ENCODE measurements at places on chromosomes 6 and 20.
A peak's percentile ranks its signal among the peaks of the same experiment; 100 is the strongest.

DNA sequence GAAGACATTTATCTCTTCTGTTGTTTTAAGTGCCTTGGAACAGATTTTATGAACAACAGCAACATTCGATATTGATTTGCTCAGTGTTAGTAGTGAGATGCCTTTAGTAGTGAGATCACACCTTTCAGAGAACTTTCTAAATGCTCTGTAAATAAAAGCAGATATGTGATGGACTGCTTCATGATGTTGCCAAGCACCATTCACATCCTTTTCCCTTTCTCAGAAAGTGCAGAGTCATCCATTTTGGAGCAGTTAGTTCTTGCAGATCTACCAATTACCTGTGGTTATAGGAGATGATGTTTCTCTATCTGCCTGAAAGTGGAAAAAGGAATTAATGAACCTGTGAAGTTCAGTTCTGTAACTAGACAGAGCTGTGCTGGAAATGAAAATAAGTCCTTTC, 27.0 kb downstream of the CBFA2T2 start:
- H3K27ac ChIP-seq, result no peak overlapping the region
- no peak overlapping the region for H3K4me3 ChIP-seq
- DNase-seq, result no peak
- peaks cover 7% of the 10 kb centered on the region for H3K4me1 ChIP-seq

DNA sequence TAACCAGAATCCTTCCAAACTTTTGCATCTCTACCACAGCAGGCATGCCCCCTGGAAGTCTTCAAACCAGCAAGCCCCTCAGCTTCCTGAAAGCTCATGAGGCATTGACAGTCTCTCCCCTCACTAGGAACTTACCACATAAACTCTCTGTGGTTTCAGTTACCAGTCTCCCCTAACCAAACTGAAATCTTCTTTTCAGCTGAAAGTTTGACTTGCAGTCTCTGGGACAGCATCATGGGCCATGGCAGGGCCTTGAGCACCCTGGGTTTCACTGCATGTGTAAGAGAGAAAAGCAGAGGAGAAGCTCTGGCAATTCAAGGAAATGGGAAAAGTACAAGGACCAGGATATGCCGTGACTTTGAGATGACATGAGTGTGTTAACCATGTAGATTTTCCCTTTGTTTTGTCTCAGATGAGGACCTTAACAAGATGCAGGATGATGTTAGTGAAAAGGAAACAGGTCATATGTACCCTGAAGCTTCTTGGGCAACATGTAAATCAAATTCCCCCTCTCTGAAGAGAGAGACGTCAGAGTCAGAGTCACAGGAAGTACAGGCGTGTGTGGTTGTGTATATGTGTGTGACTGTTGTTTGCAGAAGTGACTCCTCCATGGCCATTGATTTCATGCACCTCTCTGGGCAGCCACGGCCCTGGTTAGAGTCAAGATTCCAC, 106.3 kb downstream of the TNFRSF21 start:
- H3K4me3 ChIP-seq, result no peak overlapping the region
- no peaks in the 10 kb centered on the region for H3K36me3 ChIP-seq
- no peaks in the 10 kb centered on the region for H3K4me1 ChIP-seq

- no peak overlapping the region for H3K27ac ChIP-seq
- H3K36me3 ChIP-seq, result no peaks in the 10 kb centered on the region
- no peaks in the 10 kb centered on the region for H3K27me3 ChIP-seq
- H3K4me3 ChIP-seq, result no peak overlapping the region
- peaks cover 10% of the 10 kb centered on the region for H3K4me1 ChIP-seq
Measured at GRCh38 chr6:34525431-34526175, 30.5 kb downstream of the SPDEF start.

- H3K27me3 ChIP-seq, result no peaks in the 10 kb centered on the region
- H3K36me3 ChIP-seq, result no peaks in the 10 kb centered on the region
- peaks cover 11% of the 10 kb centered on the region for H3K4me1 ChIP-seq
- H3K27ac ChIP-seq, result no peak overlapping the region
- no peak for DNase-seq
- no peak overlapping the region for H3K4me3 ChIP-seq
Measured at GRCh38 chr6:22141241-22141745, 155.5 kb downstream of the PRL start.

- H3K4me3 ChIP-seq, result no peak overlapping the region
- no peak overlapping the region for H3K27ac ChIP-seq
- peaks cover 9% of the 10 kb centered on the region for H3K4me1 ChIP-seq
- no peaks in the 10 kb centered on the region for H3K36me3 ChIP-seq
- no peaks in the 10 kb centered on the region for H3K27me3 ChIP-seq
Measured at GRCh38 chr6:8017276-8017701, 46.9 kb downstream of the BLOC1S5 start.

GRCh38 chr20:62797671-62798532, 1.6 kb downstream of the MRGBP start:
- peaks cover 23% of the 10 kb centered on the region for H3K4me1 ChIP-seq
- H3K36me3 ChIP-seq, result no peaks in the 10 kb centered on the region
- H3K27ac ChIP-seq, result peak overlapping the region; percentile 92

GRCh38 chr6:122005661-122006060, 393.8 kb upstream of the HSF2 start:
- H3K4me1 ChIP-seq, result no peaks in the 10 kb centered on the region
- DNase-seq, result no peak
- no peaks in the 10 kb centered on the region for H3K36me3 ChIP-seq

- H3K4me3 ChIP-seq, result no peak overlapping the region
- no peak overlapping the region for H3K27ac ChIP-seq
- H3K4me1 ChIP-seq, result peaks cover 1% of the 10 kb centered on the region
- DNase-seq, result no peak
- H3K36me3 ChIP-seq, result no peaks in the 10 kb centered on the region
Measured at GRCh38 chr6:109230453-109230852, 135.1 kb downstream of the CEP57L1 start.

DNA sequence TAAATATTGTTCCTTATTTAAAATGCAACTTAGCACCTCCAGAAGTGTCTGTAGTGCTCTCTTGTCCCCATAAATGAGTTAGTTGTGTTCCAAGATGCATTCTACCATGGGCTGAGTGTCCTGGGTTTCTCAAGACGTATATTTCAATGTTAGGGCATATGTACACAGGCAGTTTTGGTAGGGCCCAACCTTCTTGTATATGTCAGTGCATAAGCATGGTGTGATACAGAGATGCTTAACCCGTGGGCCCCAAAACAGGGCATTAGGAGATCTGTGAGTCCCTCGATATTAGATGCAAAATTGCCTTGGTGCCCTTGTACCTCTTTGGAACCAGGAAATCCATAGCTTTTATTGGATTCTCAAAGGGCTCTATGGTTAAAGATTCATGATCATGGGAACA, 91.5 kb upstream of the HIVEP1 start:
- no peaks in the 10 kb centered on the region for H3K4me1 ChIP-seq
- H3K27me3 ChIP-seq, result no peaks in the 10 kb centered on the region
- no peak overlapping the region for H3K4me3 ChIP-seq
- H3K36me3 ChIP-seq, result no peaks in the 10 kb centered on the region

DNA sequence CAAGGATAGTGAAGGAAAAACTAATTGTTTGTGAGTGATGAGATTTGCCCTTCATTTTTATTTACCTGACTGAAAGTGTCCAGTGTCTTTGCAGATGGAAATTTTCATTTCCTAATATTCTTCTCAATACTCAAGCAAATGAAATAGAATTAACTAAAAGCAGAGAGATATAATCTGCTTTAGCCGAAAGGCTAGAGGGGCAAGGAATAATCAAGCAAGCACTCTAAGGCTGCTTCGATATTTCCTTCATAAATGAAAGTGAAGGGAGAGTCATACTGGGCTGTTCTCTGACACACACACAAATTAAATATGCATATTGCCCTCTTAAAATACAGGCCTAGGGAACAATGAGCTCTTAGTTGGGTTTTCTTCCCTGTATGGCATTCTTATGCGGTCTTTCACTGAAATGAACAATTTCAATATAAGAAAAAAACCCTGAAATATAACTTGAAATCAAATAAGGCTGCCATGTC, 47.5 kb upstream of the POPDC3 start:
- H3K27ac ChIP-seq, result no peak overlapping the region
- H3K4me3 ChIP-seq, result no peak overlapping the region
- DNase-seq, result no peak

GRCh38 chr6:80268865-80269730, 162.6 kb downstream of the BCKDHB start:
- H3K36me3 ChIP-seq, result no peaks in the 10 kb centered on the region
- no peaks in the 10 kb centered on the region for H3K4me1 ChIP-seq
- no peaks in the 10 kb centered on the region for H3K27me3 ChIP-seq

DNA sequence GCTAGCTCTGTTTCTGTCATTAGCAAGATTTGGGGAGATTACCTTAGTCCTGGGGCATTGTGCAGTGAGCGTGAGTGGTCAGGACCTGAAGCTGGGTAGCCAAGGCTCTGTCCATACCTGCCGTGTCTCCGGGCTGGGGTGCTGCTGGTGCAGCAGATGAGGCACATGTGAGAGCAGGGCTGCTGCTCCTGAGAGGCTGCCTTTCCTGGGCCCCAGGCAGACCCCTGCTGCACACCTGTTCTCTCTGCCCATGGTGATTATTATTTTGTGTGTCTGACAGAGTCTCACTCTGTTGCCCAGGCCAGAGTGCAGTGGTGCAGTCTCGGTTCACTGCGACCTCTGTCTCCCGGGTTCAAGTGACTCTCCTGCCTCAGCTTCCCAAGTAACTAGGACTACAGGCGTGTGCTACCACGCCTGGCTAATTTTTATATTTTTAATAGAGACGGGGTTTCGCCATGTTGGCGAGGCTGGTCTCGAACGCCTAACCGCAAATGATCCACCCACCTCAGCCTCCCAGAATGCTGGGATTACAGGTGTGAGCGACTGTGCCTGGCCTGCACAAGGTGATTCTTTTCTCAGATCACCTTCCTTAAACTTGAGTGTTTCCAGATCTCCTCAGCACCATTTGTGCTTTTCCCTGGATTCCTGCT, 36.8 kb upstream of the IRF4 start:
- no peak overlapping the region for H3K27ac ChIP-seq
- no peak for DNase-seq
- no peaks in the 10 kb centered on the region for H3K27me3 ChIP-seq
- no peak overlapping the region for H3K4me3 ChIP-seq

GRCh38 chr6:20180935-20181334, 31.3 kb downstream of the MBOAT1 start:
- H3K27me3 ChIP-seq, result no peaks in the 10 kb centered on the region
- no peaks in the 10 kb centered on the region for H3K36me3 ChIP-seq
- no peak overlapping the region for H3K4me3 ChIP-seq
- no peak for DNase-seq
